ENCODE measurements at places on chromosomes 1 and 21.
A peak's percentile ranks its signal among the peaks of the same experiment; 100 is the strongest.

- DNase-seq = no peak
Observed at GRCh38 chr21:27379354-27379753, 412.5 kb upstream of the ADAMTS5 start.

DNA sequence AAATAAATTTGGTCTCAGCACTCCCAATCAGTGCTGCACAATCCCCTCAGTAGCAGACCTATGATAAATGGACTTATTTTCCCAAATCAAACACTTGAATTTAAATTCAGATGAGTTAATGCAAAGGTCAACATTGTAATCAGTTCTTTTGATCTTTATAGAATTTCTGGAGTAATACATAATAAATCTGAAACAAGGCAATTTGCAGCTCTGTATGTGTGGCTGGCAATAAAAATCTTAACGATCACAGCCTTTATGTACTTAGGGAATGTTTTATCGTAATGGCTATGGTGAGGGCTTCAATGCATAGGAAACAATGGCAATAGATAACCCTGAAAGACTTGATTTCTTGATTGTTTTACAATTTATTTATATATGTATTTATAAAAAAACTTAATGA is 91.4 kb downstream of the GPATCH2 start:
- DNase-seq = no peak

- no peak for DNase-seq
Observed at GRCh38 chr1:2912424-2913061, 108.7 kb upstream of the ACTRT2 start.

GRCh38 chr1:12178511-12178910 is 11.7 kb downstream of the TNFRSF1B start:
- no peak for DNase-seq

GRCh38 chr1:82511441-82511840 is 710.7 kb downstream of the ADGRL2 start:
- no peak for DNase-seq

DNA sequence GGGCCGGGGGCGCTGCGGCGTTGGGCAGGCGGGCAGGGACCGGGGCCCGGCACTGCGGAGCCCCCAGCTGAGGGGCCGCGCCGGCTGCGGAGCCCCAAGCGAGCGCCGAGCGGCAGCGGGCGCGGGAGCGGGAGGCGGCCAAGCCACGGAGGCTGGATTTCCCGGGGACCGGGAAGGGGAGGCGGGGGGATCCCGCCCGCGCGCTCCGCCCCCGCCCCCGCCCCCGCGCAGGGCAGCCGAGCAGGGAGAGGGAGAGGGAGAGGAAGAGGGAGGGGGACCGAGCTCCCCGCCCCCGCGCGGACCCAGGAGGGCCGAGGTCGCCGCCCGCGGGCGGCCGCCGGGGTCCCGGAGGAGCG is at the start of gene DLGAP3:
Gene DLGAP3, minus strand, starts transcription at position 154 of the 356 bp plus-strand sequence. CDS start 24,267 bp downstream, outside the sequence.
- DNase-seq = peak; percentile 55

DNA sequence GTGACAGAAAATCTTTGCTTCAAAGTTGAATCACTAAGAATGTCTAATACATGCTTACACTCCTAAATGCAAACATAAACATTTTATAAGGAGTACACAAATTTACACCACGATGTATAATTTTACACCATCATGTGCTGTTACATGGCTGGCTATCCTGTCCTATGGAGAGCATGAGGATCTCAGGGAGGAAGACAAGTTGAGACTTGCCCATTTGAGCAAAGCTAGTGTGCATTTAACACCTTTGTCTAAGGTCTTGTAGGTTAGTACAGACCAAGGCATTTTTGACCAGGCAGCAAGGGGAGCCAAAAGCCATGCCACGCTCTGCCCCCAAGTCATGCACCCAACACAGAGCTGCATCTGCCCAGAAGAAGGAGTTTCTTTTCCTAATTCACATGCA is 14.5 kb upstream of the COG2 start:
- no peak for DNase-seq

Data from HEK293T (cell line).